ENCODE measurements at places on chromosomes 11 and 22.

- no peak for DNase-seq
Observed at GRCh38 chr11:128289048-128289447, 298.3 kb downstream of the ETS1 start.

- no peak for DNase-seq
Observed at GRCh38 chr22:50274311-50274710, 4.1 kb upstream of the MAPK11 start.

DNA sequence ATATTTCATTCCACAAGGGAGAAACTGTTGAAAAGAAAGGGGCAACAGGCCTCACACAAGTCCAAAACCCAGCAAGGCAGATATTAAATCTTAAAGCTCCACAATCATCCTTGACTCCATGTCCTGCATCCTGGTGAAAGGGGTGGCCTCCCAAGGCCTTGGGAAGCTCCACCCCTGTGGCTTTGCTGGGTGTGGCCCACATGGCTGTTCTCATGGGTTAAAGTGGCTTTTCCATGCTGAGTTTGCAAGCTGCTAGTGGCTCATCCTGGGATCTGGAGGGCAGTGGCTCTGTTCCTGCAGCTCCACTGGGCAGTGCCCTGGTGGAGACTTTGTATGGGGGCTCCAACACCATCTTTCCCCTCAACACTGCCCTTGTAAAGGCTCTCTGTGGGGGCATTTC is 106.4 kb downstream of the CTNND1 start:
- no peak for DNase-seq

GRCh38 chr22:22785316-22786065 is 102.1 kb upstream of the IGLL5 start:
- DNase-seq: no peak

GRCh38 chr11:112582366-112582765 is 321.7 kb upstream of the PLET1 start:
- no peak for DNase-seq

DNA sequence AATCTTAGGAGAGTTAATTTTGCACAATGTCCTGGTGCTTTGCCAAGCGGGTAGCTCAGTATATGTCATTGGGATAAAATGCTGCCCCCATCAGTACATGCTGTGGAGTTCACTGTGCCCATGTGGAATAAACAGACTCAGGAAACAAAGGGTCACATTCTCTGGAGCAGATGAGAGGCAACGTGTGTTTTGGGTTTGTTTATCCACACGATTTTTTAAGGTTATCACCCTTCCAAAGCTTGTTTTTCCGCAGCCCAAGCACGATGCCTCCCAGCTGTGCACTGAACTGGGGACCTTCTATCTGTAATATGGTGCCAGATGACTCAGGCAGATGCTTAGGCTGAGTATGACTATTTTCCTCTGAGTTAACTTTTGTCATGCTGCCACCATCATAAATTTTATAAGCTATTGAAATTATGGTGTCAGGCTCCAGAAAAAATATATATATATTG is 6.5 kb downstream of the OR4D6 start:
- DNase-seq: no peak

DNA sequence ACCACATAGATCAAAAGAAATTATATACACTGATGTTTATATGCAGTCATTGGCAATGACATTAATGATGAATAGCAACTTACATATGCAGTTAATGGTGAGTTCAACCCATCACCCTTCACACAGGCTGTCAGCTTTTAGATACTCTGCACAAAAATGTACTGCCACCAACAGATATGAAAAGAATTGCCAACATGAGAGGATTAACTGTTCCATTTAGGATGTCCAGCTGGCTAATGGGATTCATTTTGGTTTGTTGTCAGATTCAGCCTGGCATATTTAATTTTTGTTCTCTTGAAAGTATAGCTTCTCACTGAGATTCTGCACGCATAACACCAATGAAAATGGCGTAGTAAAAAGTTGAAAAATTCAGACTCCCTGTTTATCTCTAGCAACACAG is 554.0 kb upstream of the ARHGAP42 start:
- no peak for DNase-seq

- no peak for DNase-seq
Observed at GRCh38 chr11:4577761-4578160, 3.8 kb upstream of the OR52I2 start.

DNA sequence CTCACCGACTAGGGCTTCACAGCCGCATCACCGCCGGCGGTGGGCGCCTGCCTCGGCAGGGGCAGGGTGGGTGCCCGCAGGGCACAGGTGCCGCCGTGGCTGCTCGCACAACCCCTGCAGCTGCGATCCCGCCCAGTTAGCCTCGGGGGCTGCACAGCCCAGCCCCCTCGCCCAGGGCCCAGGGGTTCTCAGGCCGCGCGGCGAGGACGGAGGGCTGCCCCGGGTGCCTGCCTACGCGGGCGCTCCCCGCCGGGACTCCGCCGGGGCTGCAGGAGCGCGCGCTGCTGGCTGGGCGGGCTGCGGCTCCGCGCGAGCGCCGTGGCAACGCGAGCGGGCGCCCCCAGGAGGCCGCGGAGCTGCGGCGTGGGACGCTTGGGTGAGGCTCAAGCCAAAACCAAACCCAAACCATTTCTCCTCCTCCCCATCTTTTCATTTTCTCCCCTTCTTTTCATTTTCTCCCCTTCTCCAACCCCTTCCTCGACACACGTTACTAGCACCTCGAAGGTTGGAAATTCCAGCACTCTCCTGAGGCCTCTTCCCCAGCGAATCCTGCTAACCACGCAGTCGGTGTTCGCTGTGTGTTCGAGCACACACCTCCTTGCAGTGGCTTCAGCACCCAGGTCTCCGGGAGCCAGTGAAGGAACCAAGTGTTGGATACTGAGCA is at the start of gene MICAL3:
Gene MICAL3, minus strand, starts transcription at position 286 of the 664 bp plus-strand sequence. CDS start 117,749 bp downstream, outside the sequence.
- peak; percentile 61 for DNase-seq

DNA sequence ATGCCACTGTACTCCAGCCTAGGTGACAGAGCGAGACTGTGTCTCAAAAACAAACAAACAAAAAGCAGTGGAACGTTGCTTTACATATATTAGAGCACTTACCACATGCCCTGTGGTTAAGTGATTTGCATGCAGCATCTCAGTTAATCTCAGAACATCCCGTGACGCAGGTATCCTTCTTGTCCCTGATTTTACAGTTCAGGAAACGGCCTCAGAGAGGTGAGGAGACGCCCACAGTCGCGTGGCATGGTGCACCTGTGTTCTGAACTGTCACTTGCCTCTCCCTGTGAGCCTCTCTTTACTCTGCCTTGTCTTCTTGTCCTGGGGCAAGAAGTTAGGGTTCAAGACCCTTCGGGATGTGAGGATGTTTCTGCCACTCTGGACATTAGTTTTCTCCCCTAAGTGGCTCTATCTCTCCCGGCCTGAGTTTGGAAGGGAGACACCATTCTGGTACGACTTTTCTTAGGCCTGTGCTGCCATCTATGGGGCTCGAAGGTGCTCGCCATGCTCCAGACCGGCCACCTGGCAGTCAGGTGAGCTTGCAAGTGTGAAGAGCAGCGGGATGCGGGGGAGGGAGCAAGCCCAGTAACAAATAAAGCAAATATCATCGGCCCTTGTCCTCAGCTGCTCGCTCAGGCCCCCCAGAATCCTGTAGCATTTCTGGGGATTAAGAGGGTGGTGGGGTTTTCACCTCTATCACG is 25.6 kb downstream of the YWHAH start:
- DNase-seq: peak; percentile 37

DNA sequence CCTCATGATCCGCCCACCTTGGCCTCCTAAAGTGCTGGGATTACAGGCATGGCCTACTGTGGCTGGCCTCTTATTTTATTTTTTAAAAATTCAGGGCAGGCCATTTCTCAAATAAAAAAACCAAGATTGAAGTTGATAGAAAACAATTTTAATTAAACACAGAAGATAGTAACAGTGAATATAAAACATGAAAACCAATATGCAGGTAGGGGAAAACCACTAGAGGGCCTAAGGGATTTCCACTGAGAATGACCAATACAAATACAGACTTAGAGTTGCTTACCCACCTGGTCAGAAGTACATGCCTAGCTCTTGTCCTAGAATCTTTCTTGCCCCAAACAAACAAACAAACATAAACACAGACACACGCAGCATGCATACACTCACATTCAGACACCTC is 1.7 kb upstream of the RTCB start:
- DNase-seq: no peak

DNA sequence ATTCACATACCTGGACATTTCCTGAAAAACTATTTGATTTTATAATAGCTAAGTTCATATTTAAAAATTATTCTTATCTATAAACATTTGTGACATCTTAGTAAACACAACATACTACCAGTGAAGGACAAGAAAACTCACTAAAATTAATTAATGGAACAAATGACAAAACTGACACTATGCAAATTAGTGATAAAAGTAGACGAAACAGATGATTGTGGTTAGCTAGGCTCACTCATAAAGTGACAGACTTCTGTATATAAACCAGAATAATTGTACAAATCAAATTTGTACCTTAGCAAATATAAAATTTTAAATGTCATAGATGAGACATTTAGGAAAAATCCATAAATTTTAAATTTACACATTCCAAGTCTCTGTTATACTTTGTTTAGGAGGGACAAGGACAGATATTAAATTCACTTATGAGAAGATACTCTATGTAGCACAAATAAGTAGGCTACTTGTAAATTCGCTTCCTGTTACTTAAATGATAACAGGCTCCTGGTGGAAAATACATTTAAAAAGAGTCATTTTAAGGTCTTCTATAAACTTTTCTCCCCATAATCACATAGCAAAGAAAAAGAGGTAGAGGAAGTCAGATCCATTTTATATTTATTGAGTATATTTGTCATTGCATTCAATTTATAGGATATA is 81.2 kb downstream of the KIF18A start:
- no peak for DNase-seq

DNA sequence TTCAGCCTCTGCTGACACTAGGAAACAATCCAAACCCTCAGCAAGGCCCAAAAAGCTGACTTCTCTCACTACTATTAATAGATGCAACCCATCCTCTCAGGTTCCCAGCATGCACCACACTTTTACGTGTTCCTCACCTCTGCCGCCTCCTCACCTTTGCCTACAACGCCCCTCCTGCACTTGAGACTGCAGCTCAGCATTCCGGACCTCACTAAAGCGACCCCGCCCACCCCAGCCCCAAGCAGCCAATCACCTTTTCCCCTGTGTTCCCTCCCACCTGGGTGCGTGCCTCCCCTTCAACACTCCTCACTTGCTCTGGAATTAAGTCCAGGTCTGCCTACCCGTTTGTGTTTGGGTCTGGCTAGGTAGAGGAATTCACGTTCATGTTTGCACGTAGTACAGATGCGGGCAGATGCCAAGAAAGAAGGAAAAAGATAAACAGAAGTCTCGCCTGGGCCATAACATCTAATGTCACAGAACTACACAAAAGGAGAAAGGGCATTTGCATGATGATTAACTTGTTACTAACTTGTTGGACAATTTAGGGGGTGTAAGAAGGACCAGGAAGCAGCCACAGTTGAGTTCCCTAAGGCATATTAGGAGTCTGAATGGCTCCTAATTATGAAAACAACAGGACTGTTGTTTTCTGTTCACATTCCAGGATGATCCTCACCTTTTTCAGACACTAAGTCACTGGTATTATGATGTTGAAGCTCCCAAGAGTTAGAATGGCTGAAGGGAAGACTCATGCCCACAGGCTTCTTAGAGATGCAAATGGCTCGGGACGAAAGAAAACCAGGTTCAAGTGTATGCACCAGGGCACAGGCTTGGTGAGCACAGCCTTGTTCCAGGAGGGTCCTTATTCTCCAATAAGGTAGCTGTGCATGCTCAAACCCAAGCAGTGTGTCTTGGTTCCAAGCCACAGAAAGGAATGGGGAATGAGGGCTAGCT is 102.2 kb downstream of the MICAL3 start:
- no peak for DNase-seq

GRCh38 chr11:65900125-65900898 is at the start of gene FOSL1:
Gene FOSL1 (minus strand): TSS chr11:65900388. CDS start chr11:65900339, 49 bp downstream.
- peak; percentile 81 for DNase-seq

- DNase-seq: no peak
Observed at GRCh38 chr11:92524542-92524941, 299.9 kb downstream of the FAT3 start.

- DNase-seq: no peak
Observed at GRCh38 chr11:107473792-107474191, 16.2 kb upstream of the CWF19L2 start.

- no peak for DNase-seq
Observed at GRCh38 chr11:120180551-120181232, 30.1 kb upstream of the OAF start.

GRCh38 chr22:33247758-33248157 is 189.6 kb upstream of the SYN3 start:
- no peak for DNase-seq

DNA sequence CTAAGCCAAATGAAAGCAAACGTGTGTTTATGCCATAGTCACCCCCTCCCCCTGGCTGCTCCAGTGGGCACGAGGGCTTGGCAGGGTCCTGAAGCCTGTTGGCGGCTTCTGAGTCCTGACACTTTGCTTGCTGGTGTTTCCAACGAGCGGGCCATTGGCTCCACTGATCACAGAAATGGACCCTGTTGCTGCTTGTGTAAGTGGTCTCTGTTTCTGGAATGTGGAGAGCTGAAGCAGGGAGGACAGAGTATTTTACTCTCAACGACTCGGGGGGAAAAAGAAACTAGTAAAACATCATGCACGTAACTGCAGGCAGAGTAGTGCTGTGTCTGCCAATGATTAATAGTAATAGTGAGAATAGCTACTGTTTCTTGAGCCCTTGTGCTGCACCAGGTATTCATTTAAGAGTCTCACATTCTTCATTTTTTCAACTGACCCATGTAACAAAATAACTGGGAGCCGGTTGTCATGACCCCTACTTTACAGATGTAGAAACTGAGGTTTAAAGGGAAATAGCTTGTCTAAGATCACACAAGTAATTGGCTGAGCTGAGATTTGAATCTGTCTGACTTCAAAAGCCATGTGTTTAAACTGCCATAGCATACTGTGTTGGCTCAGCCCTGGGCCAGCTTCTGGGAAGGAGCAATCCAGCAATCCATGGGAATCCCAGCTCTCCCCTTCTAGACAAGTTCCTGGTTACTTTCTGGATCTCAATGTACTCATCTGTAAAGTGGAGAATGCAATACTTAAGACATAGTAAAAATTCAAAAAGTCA is 526.7 kb downstream of the INSC start:
- DNase-seq: no peak

DNA sequence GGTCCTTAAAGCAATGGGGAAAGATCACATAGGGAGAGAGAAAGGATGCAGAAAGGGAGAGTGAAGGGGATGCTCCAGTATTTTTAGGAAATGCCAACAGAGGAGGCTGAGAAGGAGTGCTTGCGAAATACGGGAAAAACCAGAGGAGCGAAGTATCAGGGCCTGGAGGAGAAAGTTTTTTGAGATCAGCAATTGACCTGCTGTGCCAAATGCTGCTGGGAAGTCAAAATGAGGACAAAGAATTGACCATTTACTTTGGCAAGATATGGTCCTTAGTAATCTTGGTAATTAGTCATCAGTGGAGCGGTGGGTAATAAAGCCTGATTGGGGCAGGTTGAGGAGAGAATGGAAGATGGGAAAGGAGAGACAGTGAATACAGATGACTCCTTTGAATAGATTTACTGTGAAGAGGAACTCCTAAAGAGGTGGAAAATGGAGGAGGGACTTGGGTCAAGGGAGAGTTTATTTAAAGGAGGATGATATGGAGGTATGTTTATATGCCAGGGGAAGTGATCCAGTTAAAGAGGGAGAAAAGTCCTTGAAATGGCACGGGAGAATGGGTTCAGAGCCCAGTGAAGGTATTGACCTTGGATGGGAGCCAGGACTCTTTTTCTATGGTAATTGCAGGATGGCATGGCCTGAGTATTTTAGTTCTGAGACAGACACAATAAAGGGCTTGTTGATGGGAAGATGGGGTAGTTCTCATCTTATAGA is 111.5 kb downstream of the PKNOX2 start:
- DNase-seq: no peak

Measured in D721Med (cell line).